T-helper 17 cell (primary cell): ENCODE measurements at places on chromosomes 4 and X.

GRCh38 chrX:109966246-109966645 is 36.7 kb upstream of the TMEM164 start:
- no peak for DNase-seq

GRCh38 chrX:150919401-150919800 is 20.9 kb upstream of the CD99L2 start:
- no peak for DNase-seq

DNA sequence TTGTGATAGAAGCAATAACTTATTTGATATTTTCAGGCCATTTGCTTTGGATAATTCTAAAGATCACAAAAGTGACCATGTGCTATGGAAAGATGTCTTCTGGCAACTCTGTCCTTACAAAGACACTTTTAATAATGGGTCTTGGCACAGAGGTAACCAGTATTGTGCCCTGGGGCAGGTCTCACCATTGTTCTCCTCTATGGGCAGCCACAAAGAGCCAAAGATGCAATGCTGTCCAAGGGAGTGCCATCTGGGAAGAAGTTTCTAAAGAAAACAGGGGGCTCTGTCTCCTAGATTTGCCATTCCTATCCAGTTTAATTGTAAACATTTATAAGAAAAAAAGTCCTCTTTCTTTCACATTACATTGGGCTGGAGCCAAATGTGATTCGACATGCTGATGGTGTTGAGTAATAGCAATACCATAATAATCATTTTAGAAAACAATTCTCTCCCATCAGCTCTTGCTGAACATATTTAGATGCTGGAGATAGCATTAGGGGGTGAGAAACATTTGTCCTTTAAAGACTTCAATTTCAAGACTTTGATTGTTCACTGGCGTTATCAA is 179.9 kb downstream of the KIT start:
- DNase-seq, result no peak

DNA sequence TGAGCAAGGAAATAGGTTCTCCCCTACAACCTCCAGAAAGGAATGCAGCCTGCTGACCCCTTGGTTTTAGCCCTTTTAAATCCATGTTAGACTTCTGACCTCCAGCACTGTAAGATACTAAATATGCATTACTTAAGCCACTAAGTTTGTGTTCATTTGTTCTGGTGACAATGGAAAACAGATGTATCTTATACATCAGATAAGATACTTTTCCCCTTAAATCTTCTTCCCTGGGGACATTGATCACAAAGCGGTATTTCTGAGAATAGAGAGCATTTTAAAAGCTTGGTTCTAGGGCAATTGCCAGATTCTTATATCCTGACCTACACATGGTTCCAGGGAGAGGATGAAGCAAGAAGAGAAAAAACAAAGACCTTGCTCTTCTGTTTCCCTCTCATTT is 6.5 kb upstream of the TMEM184C start:
- no peak for DNase-seq

DNA sequence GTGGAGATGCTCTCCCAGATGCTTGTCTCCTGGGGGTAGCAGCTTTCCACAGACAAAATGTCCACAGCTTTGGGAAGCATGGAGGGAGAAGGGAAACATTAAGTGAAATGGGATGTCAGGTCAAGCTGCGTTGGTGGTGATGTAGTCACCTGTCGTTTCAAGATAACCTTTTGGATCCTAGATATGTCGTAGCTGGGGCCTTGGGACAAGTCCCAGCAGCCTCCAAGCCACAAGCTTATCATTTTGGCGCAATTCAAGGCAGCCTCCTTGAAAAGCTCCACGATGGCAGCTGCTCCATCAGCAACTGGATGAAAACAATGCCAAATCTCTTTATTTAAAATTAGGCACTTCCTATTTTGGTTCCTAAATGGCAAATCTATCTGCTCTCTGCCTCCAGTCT is 52.0 kb downstream of the RTL9 start:
- DNase-seq, result no peak
